Stimulated activated CD8-positive, alpha-beta memory T cell treated with anti-CD3 and anti-CD28 coated beads, Interleukin-7, amount 100 ng/mL, for 48 hours (primary cell): ENCODE measurements at places on chromosomes 12 and 14.
A peak's percentile ranks its signal among the peaks of the same experiment; 100 is the strongest.

DNA sequence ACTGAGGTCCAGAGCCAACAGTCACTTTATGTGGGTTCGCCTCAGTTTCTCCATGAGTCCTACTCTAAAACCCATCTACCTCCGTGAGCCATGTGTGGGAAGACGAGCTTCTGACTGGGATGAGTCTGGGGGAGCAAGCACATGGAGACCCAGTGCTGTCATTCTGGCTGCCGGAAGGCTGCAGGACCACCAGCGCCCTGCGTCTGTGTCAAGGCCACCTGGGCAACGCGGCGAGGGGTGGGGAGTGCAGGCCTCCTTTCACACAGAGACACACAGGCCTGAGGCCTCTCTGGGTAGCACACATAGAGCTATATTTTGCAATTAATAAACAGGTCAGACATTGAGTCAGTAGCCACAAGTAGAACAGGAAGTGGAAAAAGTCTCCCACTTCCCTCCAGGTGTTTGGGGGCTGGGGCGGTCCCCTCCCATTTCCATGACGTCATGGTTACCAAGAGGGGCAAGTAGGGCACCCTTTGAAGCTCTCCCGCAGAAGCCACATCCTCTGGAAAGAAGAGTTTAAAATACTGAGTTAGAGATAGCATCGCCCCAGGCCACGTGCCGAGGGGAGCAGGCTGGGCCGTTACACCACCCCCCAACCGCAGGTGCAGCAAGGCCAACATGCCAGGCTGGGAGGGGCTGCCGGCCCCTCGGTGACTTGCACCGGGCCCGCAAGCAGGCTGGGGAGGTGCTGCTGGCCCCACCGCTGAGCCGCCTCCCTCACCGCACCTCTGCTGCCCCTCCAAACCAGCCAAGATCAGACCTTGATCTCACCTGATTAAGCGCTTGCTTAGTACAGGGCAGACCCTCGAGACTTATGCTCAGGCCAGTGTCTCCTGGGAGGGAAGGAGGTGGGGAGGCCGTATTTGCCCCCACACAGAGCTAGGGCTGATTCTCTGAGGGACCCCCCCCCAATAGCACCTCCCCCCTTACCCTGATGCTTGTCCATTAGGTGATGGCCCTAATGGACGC, 32.7 kb downstream of the DAD1 start:
- DNase-seq: peak; percentile 93

DNA sequence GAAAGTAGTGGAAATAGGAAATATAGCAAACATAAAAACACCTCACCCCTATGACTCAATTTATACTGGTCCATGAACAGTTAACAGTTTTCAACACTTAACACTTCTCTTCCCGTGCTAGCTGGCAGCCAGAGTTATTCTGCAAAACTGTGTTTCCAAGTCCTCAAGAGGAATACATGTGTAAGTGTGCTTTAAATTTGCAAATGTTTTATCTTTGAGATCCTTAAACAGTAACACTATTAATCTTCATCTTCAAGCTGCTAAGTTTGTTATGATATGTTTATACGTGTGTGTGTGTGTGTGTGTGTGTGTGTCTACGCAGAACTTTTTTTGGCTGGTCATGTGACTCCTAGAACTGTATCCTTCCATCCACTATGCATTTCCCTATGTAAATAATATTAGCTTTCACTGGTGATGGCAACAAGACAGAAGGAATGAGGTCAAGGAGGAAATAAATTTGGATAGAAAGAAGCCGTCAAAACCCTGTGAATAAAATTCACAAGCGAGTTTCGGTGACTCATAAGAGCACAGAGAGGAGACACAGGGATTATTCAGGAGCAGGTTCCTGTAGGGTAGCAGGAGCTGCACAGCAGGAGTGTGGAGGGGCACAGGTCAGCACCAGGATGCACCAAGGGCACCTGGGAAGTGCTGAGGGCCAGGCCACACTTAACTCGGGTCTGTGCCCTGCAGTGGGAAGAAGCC, 105.9 kb upstream of the ETV6 start:
- no peak for DNase-seq

GRCh38 chr14:34649344-34649743, 19.4 kb upstream of the SNX6 start:
- DNase-seq: no peak

DNA sequence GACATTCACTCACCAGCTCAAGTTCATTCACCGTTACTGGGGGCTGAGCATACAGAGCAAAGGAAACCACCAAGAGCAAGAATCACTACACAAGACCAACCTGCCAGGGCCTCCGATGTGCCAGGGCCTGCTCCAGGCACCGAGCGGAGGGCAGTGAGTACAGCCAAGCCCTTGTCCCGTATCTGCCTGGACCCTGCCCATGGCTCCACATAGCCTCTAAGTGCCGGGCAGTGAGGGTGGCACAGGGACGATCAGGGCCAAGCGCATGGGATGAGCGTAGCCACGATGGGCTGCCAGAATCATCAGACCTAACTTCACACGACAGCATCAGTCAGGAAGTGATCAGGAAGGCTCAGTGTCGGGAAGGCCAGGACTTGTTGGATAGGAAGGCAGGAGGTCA, 199.6 kb downstream of the BCL11B start:
- DNase-seq: no peak

DNA sequence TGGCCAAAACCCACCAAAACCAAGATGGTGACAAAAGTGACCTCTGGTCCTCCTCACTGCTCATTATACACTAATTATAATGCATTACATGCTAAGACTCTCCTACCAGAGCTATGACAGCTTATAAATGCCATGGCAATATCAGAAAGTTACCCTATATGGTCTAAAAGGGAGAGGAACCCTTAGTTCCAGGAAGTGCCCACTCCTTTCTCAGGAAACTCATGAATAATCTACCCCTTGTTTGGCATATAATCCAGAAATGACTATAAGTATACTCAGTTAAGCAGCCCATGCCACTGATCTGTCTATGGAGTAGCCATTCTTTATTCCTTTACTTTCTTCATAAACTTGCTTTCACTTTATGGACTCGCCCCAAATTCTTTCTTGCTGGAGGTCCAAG, 43.0 kb upstream of the FUT8 start:
- DNase-seq: no peak
